ENCODE measurements at places on chromosomes 2 and 18. TPM values are rescaled to one million over a fixed set of nuclear protein-coding genes. Genes with fewer than 3 reads are reported as not detected.

ADRA2B gene
- not detected for total RNA-seq

CXCR1 gene
- not detected for total RNA-seq

RFX8 gene
- total RNA-seq: 1.8 TPM

APLF gene
- 3.0 TPM for total RNA-seq

AQP12A gene
- not detected for total RNA-seq

EPB41L3 gene
- not detected for total RNA-seq

PAIP2B gene
- total RNA-seq: 0.86 TPM

TUBA4B gene
- total RNA-seq: not detected

ICOS gene
- not detected for total RNA-seq

TMEM163 gene
- not detected for total RNA-seq

SRSF7 gene
- 94.0 TPM for total RNA-seq

CLEC4F gene
- total RNA-seq: not detected

EPHA4 gene
- total RNA-seq: 7.8 TPM

TTN gene
- under 0.01 TPM for total RNA-seq

TNS1 gene
- 25.9 TPM for total RNA-seq

ZC3H15 gene
- 46.4 TPM for total RNA-seq

ZNF892 gene
- total RNA-seq: 1.2 TPM

FMNL2 gene
- total RNA-seq: 12.7 TPM

WBP1 gene
- total RNA-seq: 54.1 TPM

SERPINB12 gene
- total RNA-seq: not detected

RTP5 gene
- total RNA-seq: not detected

DCDC2C gene
- not detected for total RNA-seq

ZNF521 gene
- total RNA-seq: 2.1 TPM

LDAH gene
- 13.5 TPM for total RNA-seq

EFHD1 gene
- total RNA-seq: not detected

ERBB4 gene
- not detected for total RNA-seq

UGT1A4 gene
- total RNA-seq: not detected

GMPPA gene
- total RNA-seq: 110 TPM

AOX1 gene
- total RNA-seq: 116 TPM

C2orf78 gene
- not detected for total RNA-seq

GCFC2 gene
- total RNA-seq: 12.2 TPM

FNDC4 gene
- 31.9 TPM for total RNA-seq

GAL3ST2 gene
- total RNA-seq: not detected

CRYGD gene
- not detected for total RNA-seq

SERPINB4 gene
- not detected for total RNA-seq

ELOA2 gene
- total RNA-seq: not detected

KCNG2 gene
- 1.2 TPM for total RNA-seq

SIX3 gene
- not detected for total RNA-seq

MC5R gene
- not detected for total RNA-seq
